Hippocampal formation (tissue), 2 donors: ENCODE measurements at places on chromosomes 5 and 9.

GRCh38 chr9:17625644-17626388 lies 47.0 kb downstream of the SH3GL2 start:
- no peak for DNase-seq

DNA sequence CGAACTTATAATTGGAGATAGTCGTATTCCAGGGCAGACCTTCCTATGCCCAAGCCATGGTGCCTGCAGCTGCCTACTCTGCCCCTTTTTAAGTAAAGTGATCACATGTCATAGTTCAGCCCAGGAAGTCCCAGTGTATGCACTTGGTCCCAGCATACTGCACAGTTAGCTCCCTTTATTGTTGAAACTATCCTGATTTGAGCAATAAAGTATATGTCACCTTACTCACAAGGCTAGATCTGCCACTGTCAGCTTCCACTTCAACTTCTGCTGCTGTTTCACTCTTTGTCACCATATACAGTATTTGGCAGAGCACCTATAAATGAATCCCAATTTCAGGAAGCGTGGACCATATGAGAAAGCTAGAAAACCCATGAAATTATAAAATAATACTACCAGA lies 103.8 kb upstream of the PTGER4 start:
- DNase-seq = no peak

DNA sequence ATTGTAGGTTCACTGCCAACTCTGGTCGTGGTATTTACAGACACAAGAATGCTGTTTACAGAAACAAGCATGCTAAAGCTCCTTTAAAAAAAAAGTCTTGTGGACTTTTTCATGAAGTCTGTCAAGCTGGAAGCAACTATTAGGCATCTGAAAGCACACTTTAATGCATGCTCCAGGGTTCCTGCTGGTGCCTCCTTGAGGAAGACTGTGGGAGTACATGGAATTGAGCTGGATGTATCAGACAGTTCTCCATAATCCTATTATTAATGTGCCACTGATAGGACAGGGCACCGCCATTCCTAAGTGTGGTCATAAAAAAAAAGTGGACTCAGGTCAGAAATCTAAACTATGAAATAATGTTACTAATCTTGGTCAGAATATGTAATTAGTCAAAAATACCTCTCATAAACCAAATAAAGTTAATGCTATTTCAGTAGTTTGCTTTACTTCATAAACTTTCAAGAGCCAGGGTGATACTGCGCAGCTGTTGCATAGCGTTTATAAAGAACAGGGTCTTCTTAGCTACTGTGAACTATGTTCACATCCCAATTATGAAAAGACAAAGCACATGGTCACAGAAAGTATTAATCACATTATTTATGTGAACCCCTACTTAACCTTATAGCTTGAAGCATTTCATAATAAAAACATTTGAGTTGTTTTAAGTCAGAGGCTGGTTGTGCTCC lies 390.8 kb upstream of the PTGER4 start:
- no peak for DNase-seq

GRCh38 chr9:123225374-123225813 lies 43.0 kb downstream of the STRBP start:
- DNase-seq = peak; percentile 44

GRCh38 chr5:18732556-18733479 lies 1098.6 kb downstream of the TAF11L14 start:
- DNase-seq = no peak

DNA sequence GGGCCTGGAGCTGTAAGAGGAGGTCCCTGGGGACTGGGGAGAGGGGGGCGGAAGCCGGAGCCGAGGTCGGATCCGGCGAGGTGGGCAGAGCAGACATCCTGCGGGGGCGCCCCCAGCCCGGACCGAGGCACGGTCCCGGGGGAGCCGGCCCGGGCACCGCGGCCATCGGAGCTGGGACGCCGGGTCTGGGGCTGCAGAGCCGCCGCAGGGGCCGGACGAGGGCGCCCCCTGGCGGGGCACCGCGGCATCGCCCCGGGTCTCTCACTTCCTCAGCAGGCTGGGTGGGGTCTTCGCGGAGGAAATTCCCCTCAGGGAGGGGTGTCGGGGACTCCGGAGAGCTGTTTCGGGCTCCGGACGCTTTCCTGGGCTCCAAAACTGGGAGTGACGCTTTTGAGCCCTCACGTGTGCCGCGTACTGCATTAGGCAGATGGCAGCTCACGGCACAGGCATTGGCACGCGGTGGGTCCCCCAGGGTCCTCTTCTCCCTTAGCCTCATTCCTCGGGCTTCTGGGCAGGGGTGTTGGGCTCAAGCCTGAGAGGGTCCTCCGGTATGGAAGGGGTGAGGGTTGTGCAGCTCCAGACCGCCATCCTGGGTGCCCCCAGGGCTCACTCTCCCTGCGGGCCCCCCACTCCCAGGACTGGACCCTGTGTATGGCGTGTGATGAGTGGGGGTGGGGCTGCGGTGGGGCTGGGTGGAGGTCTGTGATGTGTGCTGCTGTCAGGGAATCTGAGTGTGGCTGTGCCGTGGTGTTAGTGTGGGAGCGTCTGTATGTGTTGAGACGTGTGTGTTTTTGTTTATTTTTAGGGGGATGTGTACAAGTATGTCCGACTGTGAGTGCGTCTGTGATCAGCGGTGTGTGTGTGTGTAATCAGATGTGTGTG lies 29.6 kb downstream of the LHX2 start:
- DNase-seq = no peak

DNA sequence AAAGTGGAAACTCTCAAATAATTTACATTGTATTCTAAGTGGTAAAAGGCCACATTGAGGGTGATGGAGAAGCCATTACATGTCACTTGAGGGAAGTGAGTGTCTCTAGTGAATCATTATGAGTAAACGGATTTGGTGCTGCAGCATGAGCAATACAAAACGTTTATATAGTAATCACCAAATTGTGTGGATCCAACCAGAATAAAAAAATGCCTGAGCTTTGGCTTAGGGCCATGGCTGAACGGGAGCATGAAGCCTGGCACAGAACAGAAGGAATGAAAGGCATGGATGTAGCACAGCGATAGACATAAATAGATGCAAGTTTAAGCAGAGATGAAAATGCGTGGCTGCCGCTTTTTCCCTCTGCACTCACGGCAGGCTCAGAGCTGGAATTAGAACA lies 58.3 kb downstream of the PTTG1 start:
- no peak for DNase-seq

DNA sequence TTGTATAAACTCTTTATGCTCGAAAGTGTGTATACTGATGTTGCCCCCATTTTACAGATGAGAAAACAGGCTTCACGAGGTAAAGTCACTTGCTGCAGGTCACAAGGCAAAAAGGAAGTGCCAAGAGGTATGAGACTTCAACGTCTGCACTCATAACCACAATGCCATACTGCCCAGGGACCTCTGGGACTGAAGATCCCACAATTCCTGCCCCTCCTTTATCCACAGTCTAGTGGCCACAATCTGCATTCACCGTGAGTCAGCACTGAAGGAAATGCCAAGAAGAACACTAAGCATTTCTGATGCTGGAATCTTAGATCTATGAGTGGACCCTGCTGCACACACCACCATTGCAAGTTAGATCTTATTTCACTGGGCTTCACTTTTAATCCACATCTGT lies 37.3 kb downstream of the MED27 start:
- no peak for DNase-seq

- DNase-seq = no peak
Observed at GRCh38 chr9:120730654-120731514, 16.6 kb upstream of the MEGF9 start.

GRCh38 chr5:118692811-118693342 lies 295.5 kb downstream of the DTWD2 start:
- no peak for DNase-seq

GRCh38 chr9:110710420-110710819 lies 41.8 kb downstream of the MUSK start:
- DNase-seq = no peak

- DNase-seq = no peak
Observed at GRCh38 chr5:142839711-142840346, 69.7 kb downstream of the ARHGAP26 start.

DNA sequence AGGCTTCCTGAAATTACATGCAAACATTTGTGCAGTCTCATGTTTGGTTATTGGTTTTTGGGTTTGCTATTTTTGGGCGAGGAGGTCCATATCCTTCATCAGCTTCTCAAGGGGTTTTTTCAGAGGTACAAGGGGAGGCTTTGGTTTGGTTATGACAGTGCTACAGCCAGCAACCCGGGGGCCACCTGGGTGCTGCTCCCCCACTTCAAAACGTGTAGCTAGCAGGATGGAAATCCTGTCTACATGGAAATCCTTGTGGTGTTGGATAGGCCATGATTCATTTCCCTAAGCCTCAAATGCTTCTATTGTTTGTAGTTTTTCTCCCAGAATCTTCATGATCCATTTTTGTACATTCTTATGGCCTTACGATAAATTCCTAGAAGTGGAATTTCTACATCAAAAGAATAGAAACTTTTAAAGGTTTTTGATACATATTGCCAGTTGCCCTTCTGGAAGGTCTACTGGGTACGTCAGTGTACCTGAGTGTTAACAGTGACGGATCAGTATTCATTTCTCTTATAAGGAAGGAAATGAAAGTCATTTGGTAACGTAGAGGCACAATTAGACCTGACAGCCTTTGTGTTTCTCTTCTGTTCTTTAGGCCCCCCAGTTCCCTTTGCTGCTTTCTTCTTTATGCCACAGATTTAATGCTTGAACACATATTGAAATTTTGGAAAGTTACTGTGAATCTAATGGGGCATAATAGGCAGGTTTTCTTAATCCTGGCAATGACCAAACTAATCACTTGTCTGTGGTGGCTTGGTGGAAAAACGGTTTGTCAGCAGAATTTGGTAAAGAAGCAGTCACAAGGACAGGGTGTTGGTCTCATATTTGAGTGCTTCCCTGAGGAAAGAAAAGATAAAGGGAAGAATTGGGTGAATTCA lies 69.7 kb upstream of the ABL1 start:
- DNase-seq = no peak
